Sciatic nerve (tissue), 2 donors: ENCODE measurements at places on chromosomes 4 and X.

- DNase-seq = no peak
These were observed 8.5 kb downstream of the NUDT11 start for GRCh38 chrX:51487960-51488267.

DNA sequence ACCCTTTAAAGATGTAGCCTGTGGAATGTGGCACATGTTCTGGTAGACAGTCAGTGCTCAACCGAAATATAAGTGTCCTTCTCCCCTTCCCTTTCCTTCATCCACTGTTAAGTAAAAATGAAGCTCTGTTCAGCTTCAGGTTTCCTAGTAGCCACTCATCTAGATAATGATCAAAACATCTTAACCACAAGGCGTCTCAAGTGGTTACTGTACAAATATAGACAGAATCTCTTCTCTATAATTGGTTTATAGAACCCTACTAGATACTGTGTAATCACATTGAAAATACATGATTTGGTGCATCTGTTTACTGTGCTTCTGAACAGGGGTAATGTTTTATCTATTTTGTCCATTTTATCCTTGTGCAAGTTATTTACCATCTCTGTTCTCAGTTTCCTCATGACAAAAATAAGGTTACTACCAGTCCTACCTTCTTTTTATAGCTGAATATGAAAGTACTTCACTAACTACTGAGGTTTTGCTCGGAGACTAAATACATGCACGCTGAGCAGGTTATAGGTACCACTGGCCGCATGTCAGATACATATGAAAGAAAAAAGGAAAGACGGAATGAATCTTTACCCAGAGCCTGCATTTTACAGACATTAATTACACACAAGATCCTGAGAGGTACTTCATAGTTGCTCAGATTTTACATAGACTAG lies 20.3 kb upstream of the SLC25A4 start:
- DNase-seq = no peak

DNA sequence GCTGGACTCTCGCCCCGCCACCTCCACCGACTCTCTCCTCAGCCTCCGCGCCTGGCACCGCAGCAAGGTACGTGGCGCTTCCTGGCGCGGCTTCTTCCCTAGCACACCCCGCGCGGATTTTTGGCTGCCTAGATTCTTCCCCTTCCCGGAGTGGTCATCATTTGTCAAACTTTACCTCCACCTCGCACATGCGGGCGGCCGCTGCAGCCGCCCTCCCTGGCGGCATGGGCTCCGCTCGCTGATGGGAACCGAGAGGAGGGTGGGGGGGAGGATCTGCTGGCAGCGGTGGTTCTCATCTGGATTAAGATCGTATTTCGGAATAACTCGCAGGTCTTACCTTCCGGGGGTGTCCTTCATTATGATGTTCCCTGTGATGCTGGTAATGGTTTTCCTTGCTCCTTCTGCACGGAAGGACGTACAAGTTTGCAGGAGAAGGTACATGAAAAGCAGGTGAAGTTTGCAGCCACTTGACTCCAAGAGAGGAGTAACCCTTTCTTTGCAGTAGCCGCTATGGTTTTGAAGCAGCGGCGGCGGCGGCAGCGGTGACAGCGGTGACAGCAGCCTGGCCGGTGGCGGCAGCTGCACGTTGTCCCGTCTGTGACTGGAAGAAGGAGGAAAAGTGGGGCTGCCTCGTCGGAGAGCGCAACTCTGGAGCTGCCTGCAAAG lies 2183.9 kb upstream of the TENM3 start:
- no peak for DNase-seq

DNA sequence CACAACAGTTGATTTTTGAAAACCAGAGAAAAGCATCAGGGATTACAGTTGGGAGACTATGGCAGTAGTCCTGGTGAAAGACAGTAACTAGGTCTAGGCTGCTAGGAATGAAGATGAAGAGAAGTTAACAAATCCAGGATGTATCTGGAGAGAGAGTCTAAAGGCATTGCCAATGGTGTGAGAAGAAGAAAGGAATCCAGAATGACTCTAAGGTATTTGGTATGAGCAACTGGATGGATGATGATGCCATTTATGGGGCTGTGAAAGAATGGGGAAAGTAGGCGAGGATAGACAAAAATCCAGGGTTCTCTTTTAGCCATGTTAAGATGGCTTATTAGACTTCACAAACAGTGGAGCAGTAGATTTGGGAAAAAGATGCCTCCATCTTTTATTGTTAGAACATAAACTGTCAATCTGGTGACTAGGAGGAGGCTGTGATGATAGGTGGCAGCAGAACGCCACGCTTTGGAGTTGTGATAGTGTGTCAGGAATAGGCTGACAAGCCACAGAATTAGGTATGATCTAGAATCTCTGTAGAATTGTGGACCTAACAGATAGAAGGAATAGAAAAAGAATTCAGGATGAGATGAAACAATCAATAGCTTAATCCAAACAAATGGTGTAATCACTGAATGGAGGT lies 27.3 kb upstream of the JADE1 start:
- DNase-seq = no peak
